ENCODE measurements at places on chromosomes 7 and 10. TPM values are rescaled to one million over a fixed set of nuclear protein-coding genes. Genes with fewer than 3 reads are reported as not detected.
A peak's percentile ranks its signal among the peaks of the same experiment; 100 is the strongest.

Gene ANKRD61
- total RNA-seq: 0.19 TPM

Gene A1CF
- total RNA-seq: not detected

Gene SDK1
- 1.1 TPM for total RNA-seq

Gene MRPL32
- total RNA-seq: 74.7 TPM

Gene XRCC2
- 23.6 TPM for total RNA-seq

Gene GDF2
- not detected for total RNA-seq

Gene TBATA
- not detected for total RNA-seq

Gene SMKR1
- total RNA-seq: 2.3 TPM

Gene IFIT1
- total RNA-seq: 6.5 TPM

Gene CRYGN
- total RNA-seq: not detected

Gene ADCY1
- 1.2 TPM for total RNA-seq

Gene ZNF212
- total RNA-seq: 15.9 TPM

- H3K36me3 ChIP-seq: no peaks in the 10 kb centered on the region
- no peak overlapping the region for H3K27ac ChIP-seq
- H3K27me3 ChIP-seq: no peaks in the 10 kb centered on the region
- peaks cover 20% of the 10 kb centered on the region for H3K4me1 ChIP-seq
- no peak overlapping the region for H3K4me3 ChIP-seq
Observed at GRCh38 chr7:16417906-16418305, 3.4 kb downstream of the CRPPA start.

DNA sequence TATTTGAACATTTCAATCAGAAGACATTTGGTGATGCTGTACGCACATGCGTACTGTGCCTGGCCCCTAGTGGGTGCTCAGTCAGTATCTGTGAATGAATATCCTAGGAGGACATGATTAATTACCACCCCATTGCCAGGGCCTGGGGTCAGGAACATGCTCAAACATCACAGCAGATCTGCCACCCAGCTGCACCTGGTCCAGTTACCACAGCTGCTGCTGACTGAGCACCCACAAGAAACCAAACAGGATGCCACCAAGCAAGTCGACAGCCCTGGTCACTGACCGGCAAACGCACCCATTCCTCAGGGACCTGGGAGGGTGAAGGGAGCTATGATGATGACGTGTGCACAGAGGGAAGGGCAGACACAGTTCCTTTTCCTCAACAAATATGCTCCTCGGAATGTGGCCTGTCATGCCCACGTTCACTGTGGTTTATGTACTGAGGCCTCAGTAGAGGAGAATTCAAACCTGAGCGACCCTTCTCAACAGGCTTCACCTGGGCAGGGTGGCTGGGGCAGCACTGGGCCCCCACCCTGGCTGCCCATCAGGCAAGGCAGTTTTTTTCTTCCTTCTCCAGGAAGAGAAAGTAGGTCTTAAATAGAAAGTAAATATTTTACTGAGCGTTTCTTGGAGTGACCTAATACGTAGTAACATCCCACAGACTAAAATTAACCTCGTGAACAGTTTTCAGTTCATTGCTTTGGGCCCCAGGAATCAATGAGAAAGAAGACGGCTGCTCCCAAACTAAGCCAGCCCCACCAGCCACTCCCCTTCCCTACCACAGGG is 13.4 kb downstream of the CTBP2 start:
- H3K4me3 ChIP-seq: no peak overlapping the region
- peaks cover 35% of the 10 kb centered on the region for H3K27me3 ChIP-seq
- no peak overlapping the region for H3K27ac ChIP-seq
- H3K4me1 ChIP-seq: no peaks in the 10 kb centered on the region
- DNase-seq: no peak
- H3K36me3 ChIP-seq: no peaks in the 10 kb centered on the region

GRCh38 chr7:85529201-85529600 is 342.3 kb upstream of the SEMA3D start:
- no peaks in the 10 kb centered on the region for H3K4me1 ChIP-seq
- no peak overlapping the region for H3K4me3 ChIP-seq
- no peak for DNase-seq
- no peak overlapping the region for H3K27ac ChIP-seq
- no peaks in the 10 kb centered on the region for H3K36me3 ChIP-seq
- no peaks in the 10 kb centered on the region for H3K27me3 ChIP-seq

- no peak overlapping the region for H3K4me3 ChIP-seq
- DNase-seq: no peak
- no peaks in the 10 kb centered on the region for H3K36me3 ChIP-seq
- peaks cover 3% of the 10 kb centered on the region for H3K27me3 ChIP-seq
- H3K27ac ChIP-seq: no peak overlapping the region
Observed at GRCh38 chr10:121628859-121629258, 30.6 kb upstream of the FGFR2 start.

DNA sequence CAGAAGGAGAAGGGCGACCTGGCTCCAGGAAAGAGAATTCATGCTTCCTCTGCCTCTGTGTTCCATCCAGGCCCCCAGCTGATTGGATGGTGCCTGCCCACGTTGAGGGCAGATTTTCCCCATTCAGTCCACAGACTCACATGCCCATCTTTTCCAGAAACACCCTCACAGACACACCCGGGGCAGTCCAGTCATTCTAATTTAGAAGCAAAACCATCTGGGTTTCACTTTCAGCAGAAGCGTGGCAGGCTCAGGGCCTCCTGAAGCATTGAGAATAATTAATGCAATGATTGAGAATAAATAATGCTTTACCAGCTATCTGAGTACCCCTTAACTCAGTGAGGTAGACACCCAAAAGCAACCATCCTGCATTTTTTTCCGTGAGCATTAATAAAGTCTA is 30.2 kb upstream of the CREB5 start:
- H3K27me3 ChIP-seq: peaks cover 12% of the 10 kb centered on the region
- no peaks in the 10 kb centered on the region for H3K4me1 ChIP-seq
- H3K4me3 ChIP-seq: no peak overlapping the region
- H3K27ac ChIP-seq: no peak overlapping the region
- no peaks in the 10 kb centered on the region for H3K36me3 ChIP-seq

- no peak for DNase-seq
- H3K4me3 ChIP-seq: no peak overlapping the region
- no peak overlapping the region for H3K27ac ChIP-seq
- peaks cover 48% of the 10 kb centered on the region for H3K27me3 ChIP-seq
- H3K4me1 ChIP-seq: peaks cover 25% of the 10 kb centered on the region
Observed at GRCh38 chr10:103499881-103500280, 6.4 kb downstream of the NEURL1 start.

DNA sequence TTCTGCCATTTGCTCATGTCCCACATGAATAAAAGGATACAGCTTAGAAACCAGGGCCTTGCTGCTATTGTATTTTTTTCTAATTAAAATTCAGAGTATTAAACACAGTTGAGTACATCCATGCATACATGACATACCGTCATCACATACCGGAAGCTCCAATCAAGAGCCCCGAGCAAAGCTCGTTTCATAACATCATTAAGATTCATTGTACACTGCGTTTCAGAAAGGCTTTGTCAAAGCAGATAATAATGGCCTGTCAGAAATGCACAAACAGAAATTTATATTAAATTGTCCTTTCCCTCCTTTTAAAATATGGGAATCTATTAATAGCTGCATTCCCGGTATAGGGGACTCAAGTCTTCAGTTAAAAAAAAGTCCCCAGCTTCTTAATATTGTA is 103.4 kb downstream of the PRTFDC1 start:
- H3K4me3 ChIP-seq: no peak overlapping the region
- DNase-seq: no peak
- H3K27ac ChIP-seq: no peak overlapping the region

GRCh38 chr10:3783316-3783681 is 1.7 kb downstream of the KLF6 start:
- DNase-seq: peak; percentile 88
- H3K27ac ChIP-seq: peak overlapping the region; percentile 97
- H3K4me1 ChIP-seq: peaks cover 52% of the 10 kb centered on the region
- no peaks in the 10 kb centered on the region for H3K27me3 ChIP-seq
- H3K4me3 ChIP-seq: peak overlapping the region; percentile 82
- peaks cover 60% of the 10 kb centered on the region for H3K36me3 ChIP-seq

GRCh38 chr7:151883857-151884256 is 6.9 kb upstream of the PRKAG2 start:
- H3K36me3 ChIP-seq: no peaks in the 10 kb centered on the region
- DNase-seq: no peak
- H3K27me3 ChIP-seq: peaks cover 9% of the 10 kb centered on the region
- no peak overlapping the region for H3K4me3 ChIP-seq
- peaks cover 4% of the 10 kb centered on the region for H3K4me1 ChIP-seq
- no peak overlapping the region for H3K27ac ChIP-seq

DNA sequence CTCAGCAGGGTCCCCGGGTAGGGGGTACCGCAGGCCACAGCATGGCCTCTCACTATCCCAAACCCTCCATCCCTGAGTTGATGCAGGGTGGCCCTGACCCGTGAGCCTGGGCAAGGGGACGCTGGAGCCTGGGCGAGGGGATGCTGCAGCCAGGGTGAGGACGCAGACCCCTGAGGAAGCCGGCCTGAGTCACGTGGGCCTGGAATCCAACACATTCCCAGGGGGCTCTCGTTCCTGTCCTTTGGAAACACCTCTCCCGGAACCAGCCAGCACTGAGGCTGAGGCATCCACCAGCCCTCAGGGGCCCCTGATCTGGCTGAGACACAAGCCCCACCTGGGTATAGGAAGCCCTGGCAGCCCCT is 61.5 kb upstream of the NKX6-2 start:
- peaks cover 3% of the 10 kb centered on the region for H3K27me3 ChIP-seq
- no peak for DNase-seq
- H3K4me3 ChIP-seq: no peak overlapping the region

- no peak overlapping the region for H3K27ac ChIP-seq
- H3K27me3 ChIP-seq: peaks cover 17% of the 10 kb centered on the region
- no peak overlapping the region for H3K4me3 ChIP-seq
Observed at GRCh38 chr7:123580406-123581161, 21.0 kb upstream of the ASB15 start.

- no peak overlapping the region for H3K4me3 ChIP-seq
- no peak overlapping the region for H3K27ac ChIP-seq
- no peak for DNase-seq
- no peaks in the 10 kb centered on the region for H3K36me3 ChIP-seq
Observed at GRCh38 chr10:51171946-51172345, 97.7 kb downstream of the PRKG1 start.

GRCh38 chr7:24922099-24922773 is 57.7 kb downstream of the OSBPL3 start:
- peak overlapping the region; percentile 69 for H3K27ac ChIP-seq
- peaks cover 4% of the 10 kb centered on the region for H3K36me3 ChIP-seq
- H3K27me3 ChIP-seq: no peaks in the 10 kb centered on the region
- DNase-seq: no peak
- H3K4me1 ChIP-seq: peaks cover 78% of the 10 kb centered on the region

DNA sequence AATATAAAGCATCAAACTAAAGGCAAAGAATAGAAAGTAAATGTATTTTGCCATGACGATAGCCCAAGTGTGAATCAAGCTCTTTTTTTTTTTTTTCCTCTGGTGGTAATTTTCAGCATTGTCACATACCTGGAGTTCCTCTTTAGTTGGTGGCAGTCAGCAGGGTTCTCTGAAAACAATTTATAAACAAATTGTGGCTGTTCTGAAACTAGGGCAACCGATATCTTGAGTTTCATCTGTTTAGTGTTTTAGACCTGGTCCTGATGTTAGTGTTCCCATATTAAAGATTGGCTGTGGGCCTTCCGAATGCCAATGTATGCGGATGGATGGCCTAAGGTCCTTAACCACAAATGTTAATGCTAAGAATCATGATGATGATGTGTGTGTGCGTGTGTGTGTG is 713.1 kb downstream of the GATA3 start:
- H3K27ac ChIP-seq: no peak overlapping the region
- H3K4me1 ChIP-seq: peaks cover 6% of the 10 kb centered on the region
- peaks cover 6% of the 10 kb centered on the region for H3K27me3 ChIP-seq
- no peak overlapping the region for H3K4me3 ChIP-seq
- H3K36me3 ChIP-seq: no peaks in the 10 kb centered on the region

DNA sequence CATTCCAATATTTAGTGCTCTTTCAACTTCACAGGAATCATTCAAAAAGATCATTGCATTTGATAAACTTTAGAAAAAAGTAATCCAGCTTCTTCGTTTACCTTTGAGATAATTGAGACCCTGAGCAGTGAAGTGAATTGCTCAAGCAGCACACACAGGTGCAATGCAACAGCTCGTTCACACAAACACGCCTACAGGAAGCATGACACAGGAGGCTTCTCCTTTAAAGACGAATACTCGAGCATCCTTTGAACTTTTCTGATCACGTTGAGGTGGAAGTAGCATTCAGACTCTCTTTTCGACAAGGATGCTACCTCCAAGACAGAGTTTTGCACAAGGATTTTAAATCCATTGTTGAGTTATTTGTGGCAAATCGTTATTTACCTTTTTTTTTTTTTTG is 18.0 kb upstream of the RSU1 start:
- peaks cover 5% of the 10 kb centered on the region for H3K4me1 ChIP-seq
- no peaks in the 10 kb centered on the region for H3K27me3 ChIP-seq
- peak overlapping the region; percentile 34 for H3K4me3 ChIP-seq
- no peak overlapping the region for H3K27ac ChIP-seq

GRCh38 chr10:102324061-102324460 is 71.4 kb upstream of the NFKB2 start:
- no peak overlapping the region for H3K4me3 ChIP-seq
- H3K27ac ChIP-seq: no peak overlapping the region
- peaks cover 26% of the 10 kb centered on the region for H3K4me1 ChIP-seq
- peaks cover 11% of the 10 kb centered on the region for H3K36me3 ChIP-seq
- no peak for DNase-seq

DNA sequence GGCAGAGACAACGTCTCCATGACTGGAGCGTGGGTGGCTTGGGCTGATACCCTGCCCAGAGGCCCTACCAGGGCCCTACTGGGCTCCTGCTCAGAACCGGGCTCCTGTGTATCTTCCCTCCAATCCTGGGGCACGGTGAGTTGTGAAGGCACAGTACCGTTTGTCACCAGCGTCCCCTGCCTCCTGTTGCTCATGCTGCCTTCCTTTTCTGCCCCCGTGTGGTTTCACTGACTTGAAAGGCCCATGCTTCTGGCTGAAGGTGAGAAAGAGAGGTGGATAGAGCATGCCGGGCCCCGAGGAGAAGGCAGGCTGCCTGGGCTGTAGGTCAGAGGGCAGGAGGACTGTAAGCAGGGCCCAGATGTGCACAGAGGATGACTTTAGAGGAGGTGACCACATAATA is 9.1 kb upstream of the DMBT1 start:
- no peak overlapping the region for H3K4me3 ChIP-seq
- no peaks in the 10 kb centered on the region for H3K27me3 ChIP-seq
- H3K27ac ChIP-seq: no peak overlapping the region
- no peaks in the 10 kb centered on the region for H3K36me3 ChIP-seq

GRCh38 chr10:11181978-11182377 is 164.3 kb downstream of the CELF2 start:
- no peaks in the 10 kb centered on the region for H3K27me3 ChIP-seq
- DNase-seq: no peak
- H3K27ac ChIP-seq: no peak overlapping the region
- peaks cover 89% of the 10 kb centered on the region for H3K36me3 ChIP-seq
- peaks cover 93% of the 10 kb centered on the region for H3K4me1 ChIP-seq

Measured in activated CD4-positive, alpha-beta T cell treated with anti-CD3 and anti-CD28 coated beads for 36 hours (primary cell).